Stimulated activated CD8-positive, alpha-beta memory T cell treated with anti-CD3 and anti-CD28 coated beads, Interleukin-7, amount 100 ng/mL, for 24 hours (primary cell): ENCODE measurements at places on chromosomes 11 and 22.

DNA sequence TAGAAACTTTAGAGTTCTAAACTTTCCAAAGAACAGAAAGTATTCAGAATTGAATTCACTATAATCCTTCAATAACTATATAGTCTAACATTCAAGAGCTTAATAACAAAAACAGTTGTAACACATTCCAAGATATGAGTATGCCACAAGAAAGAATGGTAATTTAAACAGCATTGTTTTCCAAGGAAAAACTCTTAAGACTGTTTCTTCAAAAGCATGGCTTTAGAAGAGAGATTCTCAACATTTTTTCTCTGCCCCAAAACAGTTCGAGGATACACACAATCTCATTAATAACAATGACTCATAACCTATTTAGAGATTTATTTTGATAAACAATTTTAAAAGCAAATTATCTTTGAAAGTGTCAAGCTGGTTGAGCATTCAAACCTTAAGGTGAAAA is 16.7 kb upstream of the ARHGAP32 start:
- DNase-seq = no peak

- DNase-seq = no peak
These were observed 181.8 kb downstream of the UVRAG start for GRCh38 chr11:75996523-75997442.

GRCh38 chr11:46294365-46295309 is 17.2 kb downstream of the CREB3L1 start:
- DNase-seq = no peak

DNA sequence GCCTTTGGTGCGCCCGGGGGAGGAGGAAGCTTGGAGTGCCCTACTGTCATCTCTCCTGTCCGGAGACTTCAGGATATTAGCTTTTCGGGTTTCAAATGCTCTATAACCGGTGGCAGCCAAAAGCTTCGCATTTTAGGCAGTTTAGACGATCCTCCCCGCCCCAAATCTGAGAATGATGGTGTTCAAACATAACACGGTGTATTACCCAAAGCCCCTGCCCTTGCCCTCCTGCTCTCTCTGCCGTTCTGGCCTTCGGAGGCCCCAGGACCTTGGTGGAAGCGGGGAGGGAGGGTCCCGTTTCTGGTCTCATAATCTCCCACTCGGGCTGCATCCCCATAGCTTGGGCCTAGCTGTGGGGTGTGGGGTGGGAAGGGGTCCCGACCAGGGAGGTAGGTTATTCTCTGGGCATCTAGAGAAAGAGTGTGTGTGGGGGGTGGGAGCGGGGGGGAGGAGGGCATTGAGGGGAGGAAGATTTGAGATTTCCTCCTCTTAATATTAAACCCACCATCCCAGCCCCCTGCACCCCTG is 2.3 kb downstream of the PKNOX2 start:
- no peak for DNase-seq

DNA sequence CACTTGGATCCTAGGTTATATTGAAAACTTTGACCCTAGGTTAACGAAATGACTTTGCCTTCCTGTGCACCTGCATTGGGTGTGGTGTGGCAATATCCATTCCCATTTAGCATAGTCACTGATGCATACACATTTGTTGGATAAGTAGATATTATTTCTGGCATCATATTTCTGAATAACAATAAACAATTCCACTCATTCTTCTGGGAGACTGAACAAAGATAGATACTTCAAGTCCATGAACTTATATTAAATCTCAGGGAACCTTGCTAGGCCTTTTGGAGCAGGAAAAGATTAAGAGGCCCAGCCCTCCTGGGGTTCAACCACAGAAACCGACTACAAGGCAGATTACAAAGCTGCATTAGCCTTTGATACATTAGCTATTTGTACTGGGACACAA is 118.9 kb downstream of the MSANTD4 start:
- DNase-seq = no peak

- DNase-seq = no peak
These were observed 108.9 kb upstream of the SORL1-AS1 start for GRCh38 chr11:121561716-121562115.

DNA sequence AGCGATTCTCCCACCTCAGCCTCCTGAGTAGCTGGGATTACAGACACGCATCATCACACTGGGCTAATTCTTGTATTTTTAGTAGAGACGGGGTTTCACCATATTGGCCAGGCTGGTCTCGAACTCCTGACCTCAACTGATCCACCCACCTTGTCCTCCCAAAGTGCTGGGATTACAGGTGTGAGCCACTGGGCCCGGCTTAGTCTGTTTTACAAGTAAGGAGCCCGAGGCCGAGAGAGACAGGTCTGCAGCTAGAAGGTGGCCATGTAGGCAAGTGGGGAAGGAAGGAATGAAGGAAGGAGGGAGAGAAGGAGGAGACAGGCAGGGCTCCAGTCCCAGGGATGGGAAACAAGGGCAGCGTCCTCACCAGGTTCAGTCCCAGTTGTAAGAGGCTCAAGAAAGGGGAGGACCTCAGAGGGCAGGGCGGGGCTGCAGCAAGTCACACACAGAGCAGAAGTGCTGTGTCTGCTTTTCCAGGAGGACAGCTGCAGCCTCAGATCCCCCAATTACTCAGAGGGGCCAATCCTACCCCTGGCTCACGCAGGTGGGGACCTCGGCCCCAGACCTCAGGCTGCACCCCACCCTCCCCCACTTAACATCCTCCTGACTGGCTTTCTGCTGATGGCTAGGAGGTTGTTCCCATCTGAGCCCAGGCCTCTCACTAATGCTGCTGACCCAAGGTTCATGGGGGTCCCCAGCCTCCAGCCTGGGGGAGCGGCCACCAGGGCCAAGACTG is 53.8 kb upstream of the PRR5 start:
- no peak for DNase-seq

DNA sequence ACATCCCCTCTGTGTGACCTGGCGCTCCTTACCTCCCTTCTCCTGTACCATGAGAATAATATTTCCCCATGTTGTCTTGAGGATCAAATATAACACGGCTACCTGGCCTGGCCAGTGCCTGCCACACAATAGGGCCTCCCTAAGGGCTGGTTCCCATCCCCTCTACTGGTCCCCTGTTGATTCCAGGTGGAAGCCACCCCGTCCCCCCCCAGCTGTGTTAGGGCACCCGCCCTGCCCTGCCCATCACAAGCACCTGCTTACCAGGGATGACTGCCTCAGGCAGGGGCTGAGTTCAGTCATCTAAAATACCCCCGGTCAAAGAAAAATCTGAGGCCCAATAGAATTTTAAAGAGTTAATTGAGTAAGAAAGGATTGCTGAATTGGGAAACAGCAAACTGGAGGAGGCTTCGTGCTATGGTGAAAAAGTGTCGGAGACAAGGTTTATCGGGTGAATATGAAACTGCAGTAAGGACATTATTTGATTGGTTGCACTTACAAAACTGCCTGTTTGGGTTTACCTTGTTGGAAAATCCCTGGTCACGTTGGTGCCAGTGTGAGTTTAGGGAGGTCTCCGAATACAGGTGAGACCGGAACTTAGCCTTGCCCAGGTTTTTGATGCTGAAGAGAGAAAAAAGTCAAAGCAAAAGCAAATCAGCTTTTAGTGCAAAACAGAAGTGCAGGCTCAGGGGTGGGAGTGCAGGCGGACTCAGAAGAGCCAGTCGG is 5.2 kb downstream of the APOL1 start:
- no peak for DNase-seq

- DNase-seq = no peak
These were observed 9.4 kb upstream of the SLC25A1 start for GRCh38 chr22:19187716-19188563.

GRCh38 chr22:49302530-49302929 is 525.1 kb downstream of the BRD1 start:
- no peak for DNase-seq

DNA sequence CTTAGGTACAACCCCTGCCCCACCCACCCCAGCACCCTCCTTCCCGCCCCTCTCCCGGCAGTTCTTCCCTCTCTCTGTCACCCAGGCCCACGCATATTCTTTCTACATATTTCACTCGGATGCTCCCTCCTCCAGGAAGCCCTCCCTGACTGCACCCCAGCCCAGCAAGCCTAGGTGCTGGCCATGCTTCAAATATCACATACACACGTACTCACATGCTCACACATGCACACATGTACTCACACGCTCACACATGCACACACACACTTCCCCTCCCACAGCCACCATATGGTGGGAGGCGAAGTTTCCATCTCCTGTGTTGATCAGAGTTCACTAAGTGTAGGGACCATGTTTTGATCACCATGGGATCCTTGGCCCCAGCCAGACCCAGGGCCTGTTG is 90.4 kb downstream of the WNT7B start:
- no peak for DNase-seq

DNA sequence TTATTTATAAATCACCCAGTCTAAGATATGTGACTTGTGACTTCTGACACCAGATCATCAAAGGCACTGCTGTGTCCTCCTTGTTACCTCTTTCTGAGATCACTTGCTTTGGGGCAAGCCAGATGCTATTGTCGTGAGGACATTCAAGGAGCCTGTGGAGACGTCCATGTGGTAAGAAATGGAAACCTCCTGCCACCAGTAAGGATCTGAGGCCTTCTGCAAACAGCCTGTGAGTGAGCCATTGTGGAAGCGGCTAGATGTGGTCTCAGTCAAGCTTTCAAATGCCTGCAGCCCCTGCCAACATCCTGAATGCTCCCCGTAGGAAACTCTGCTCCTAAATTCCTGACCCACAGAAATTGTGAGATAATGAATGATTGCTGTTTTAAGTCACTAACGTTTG is 11.7 kb upstream of the RDX start:
- DNase-seq = no peak

DNA sequence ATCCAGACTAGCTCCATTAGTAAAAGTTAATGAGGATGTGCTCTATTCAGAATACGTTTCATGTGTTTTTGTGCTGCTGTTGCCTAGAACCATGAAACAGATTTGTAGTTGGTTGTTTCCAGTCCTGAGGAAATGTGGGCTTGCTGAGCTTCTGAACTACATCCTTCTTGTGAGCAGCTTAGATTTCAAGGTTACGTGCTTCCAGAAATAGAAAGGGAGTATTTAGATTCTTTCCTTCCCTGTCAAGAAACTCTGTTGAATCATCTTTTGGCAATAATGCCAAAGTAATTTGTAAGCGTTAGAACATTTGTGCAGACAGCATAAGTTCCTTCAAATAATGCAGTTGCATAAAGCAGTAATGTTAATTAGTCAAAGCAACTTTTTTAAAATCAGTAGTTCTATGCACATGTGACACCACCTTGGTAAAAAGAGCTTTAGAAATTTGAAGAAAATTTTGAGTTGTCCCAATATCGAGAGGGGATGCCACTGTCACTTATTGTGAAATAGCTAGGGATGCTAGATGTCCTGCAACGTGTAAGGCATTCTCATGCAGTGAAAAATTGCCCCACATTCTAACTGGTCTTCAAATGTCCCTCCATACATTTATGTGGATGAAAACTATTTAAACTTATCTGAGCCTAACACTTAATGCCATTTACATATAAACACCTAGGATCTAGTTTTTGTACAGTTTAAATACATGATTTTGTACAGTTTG is 169.6 kb downstream of the ETS1 start:
- DNase-seq = no peak

GRCh38 chr11:130601141-130601540 is 152.7 kb downstream of the ADAMTS15 start:
- DNase-seq = no peak

- no peak for DNase-seq
These were observed 11.2 kb upstream of the PIK3C2A start for GRCh38 chr11:17219016-17219415.

GRCh38 chr11:7898666-7899283 is 32.3 kb downstream of the OR10A6 start:
- DNase-seq = no peak

GRCh38 chr11:75277211-75277805 is 36.7 kb downstream of the TPBGL start:
- DNase-seq = no peak

- DNase-seq = no peak
These were observed 88.2 kb upstream of the SEPTIN5 start for GRCh38 chr22:19626042-19626587.

DNA sequence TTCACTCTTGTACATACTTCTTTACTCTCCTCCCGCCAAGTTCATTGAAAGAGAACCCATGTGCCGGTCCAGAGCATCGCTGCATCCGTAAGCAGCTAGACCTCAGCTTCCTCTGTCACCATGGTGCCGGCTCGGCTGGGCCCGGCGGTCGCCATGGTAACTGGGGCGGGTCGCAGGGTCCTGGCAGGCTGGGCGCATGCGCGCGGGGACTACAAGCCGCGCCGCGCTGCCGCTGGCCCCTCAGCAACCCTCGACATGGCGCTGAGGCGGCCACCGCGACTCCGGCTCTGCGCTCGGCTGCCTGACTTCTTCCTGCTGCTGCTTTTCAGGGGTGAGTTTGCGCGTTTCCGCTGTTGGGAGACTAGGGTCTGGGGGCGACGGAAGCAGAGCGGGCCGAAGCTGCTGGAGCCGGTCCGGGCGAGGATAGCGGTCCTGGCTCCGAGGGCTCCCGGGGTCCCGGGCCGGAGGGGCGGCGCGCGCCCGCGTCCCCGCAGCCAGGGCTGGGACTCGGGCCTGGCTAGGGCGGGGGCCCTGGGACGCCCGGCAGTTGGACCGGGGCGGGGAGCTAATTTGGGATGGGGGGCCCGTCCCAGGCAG is at the start of gene JAM3:
Gene JAM3, plus strand, starts transcription at position 244 of the 597 bp plus-strand sequence. Its CDS starts 12 bp downstream, at position 256.
- DNase-seq = peak; percentile 95

DNA sequence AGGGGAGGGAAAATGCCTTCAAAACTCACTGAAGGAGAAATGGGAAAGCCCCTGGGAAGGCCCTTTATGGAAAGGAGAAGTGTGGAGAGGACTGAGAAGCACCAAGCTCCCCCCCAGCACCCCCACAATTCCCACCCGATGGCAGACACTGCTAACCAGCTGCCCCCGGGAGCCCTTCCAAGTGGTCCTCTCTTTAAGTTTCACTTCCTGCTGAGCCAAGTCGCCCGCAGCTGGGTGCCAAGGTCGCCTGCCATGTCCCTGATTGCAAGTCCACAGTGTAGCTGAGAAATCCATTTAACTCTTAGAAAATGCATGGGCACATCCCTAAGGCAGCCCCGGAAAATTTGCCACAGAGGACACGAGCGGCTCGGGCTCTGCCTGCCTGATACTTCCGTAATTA is 68.2 kb downstream of the GALNT18 start:
- DNase-seq = no peak

GRCh38 chr11:15873501-15873900 is 482.8 kb downstream of the SOX6 start:
- DNase-seq = no peak

- DNase-seq = no peak
These were observed 5.1 kb upstream of the B4GALNT4 start for GRCh38 chr11:363948-364761.

- no peak for DNase-seq
These were observed 32.9 kb downstream of the GALNT18 start for GRCh38 chr11:11588891-11589290.

DNA sequence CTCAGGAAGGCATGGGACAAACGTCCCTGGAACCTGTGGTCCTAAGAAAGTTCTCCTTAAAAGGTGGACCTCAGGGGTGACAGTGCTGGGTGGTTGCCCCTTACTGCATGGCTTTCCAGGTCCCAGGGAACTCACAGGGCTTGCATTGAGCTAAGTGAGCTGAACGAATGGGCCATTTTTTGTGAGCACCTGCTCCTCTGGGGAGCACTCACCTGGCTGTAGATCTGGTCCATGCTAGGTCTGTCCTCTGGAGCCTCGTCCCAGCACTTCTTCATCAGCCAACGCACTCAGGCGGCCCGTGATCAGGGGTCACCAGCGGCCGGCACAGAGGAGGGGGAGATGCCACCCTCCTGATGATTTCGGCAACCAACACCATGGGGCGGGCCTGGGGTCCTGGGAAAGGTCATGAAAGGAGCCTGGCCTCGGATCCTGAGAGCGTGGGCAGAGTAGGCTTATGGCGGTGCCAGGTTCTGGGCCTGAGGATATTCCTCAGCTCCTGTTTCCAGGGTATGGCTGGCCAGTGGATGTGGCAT is 36.8 kb upstream of the LRRC32 start:
- DNase-seq = no peak

- peak; percentile 54 for DNase-seq
These were observed 11.0 kb downstream of the CRELD2 start for GRCh38 chr22:49929211-49929979.
